ENCODE measurements at places on chromosomes 16 and 17.

DNA sequence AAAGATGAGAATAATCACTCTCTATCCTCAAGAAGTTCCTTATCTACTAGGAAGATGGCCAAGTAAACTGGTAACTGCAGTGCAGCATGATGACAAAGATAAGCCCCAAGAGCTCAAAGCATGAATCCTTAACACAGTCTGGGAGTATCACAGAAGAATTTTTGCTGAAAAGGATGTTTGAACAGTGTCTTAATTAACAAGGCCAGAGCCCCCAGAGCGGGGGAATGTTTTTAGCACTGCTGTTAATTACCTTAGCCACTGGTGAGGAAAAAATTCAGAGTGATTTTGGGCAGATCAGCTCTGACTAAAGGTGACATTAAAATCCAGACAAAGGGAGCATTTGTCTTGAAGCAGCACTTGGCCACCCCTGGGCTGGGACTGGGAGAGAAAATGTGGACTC lies 30.1 kb downstream of the ADAMTS18 start:
- no peak for DNase-seq

GRCh38 chr16:84928679-84929420 lies 82.5 kb downstream of the ZDHHC7 start:
- no peak for DNase-seq

- no peak for DNase-seq
Measured at GRCh38 chr17:33200587-33200986, 92.5 kb downstream of the ASIC2 start.

DNA sequence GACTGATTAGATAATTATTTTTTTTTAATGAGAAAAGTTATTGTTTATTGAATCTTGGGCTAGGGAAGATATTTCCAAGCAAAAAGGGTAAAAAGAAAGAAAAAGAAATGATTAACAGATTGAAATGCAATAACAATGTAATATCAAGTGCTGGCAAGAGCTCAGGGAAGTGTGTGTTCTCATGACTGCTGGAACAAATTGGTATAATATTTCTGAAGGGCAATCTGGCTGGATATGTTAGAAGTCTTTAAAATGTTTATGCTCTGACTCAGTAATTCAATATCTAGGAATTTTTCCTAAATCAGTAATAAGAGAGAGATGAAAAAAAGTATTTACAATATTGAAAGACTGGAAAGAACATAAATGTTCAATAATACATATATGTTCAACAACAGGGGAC lies 7.6 kb upstream of the ZNF624 start:
- no peak for DNase-seq
